ENCODE measurements at places on chromosomes 2 and 18. TPM values are rescaled to one million over a fixed set of nuclear protein-coding genes. Genes with fewer than 3 reads are reported as not detected.
A peak's percentile ranks its signal among the peaks of the same experiment; 100 is the strongest.

DNA sequence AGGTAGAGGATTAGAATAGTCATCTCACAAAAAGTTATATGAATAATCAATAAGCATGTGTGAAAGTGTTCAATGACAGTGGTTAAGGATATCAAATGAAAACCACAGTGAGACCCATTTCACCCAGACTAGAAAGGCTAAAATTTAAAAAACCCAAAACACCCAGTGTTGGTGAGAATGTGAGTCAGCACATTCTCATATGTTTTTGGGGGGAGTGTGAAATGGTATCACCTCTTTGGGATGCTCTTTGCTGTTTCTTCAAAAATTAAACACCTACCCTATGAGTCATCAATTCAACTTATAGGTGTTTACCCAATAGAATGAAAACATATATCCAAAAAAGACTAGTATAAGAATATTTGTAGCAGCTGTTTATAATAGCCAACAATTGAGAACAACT lies 69.8 kb downstream of the MAP3K20 start:
- no peaks in the 10 kb centered on the region for H3K27me3 ChIP-seq
- no peak overlapping the region for H3K4me3 ChIP-seq
- H3K4me1 ChIP-seq = no peaks in the 10 kb centered on the region
- H3K36me3 ChIP-seq = no peaks in the 10 kb centered on the region
- no peak for DNase-seq
- no peak overlapping the region for H3K27ac ChIP-seq

DNA sequence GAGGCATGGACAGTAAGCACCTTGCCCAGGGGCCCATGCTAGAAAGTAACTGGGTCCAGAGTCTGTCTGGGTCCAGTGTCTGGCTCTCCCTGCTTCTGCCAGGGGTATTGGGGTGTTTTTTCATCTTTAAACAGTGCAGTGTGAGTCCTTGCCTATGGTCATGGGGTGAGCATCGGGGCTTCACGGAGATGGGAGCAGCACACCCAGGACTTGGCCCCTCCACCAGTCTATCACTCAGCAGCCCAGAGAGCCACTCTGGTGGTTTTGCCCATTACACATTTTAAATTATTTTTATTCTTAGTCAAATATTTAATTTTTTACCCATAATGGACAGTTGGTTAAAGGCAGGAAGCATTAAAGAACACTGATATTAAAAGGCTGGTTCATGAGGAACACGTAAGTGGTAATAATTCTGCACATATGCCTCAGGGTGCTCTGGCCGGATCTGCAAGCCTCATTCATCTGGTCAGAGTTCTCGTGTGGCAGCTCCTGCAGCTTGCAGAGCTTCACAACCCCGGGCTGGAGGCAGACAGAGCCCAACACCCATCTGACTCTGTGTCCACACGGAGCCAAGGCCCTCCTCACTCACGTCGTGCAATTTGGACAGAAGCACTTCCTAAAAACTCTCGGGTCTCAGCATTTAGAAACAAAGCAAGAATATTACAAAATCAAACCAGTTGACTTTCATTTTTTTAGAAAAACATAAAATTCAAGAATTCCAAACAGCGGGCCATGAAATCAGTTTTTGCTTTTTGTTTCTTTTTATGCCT lies 204.1 kb downstream of the CTIF start:
- no peaks in the 10 kb centered on the region for H3K27me3 ChIP-seq
- H3K27ac ChIP-seq = no peak overlapping the region
- no peaks in the 10 kb centered on the region for H3K4me1 ChIP-seq
- H3K4me3 ChIP-seq = no peak overlapping the region
- no peak for DNase-seq
- no peaks in the 10 kb centered on the region for H3K36me3 ChIP-seq

- no peak overlapping the region for H3K27ac ChIP-seq
- H3K27me3 ChIP-seq = peaks cover 4% of the 10 kb centered on the region
- H3K4me3 ChIP-seq = no peak overlapping the region
Observed at GRCh38 chr2:218832520-218832919, 917 bp upstream of the PRKAG3 start.

GRCh38 chr2:18559531-18560030 lies 872 bp downstream of the RDH14 start:
- peak; percentile 3 for DNase-seq
- H3K4me3 ChIP-seq = peak overlapping the region; percentile 80
- H3K4me1 ChIP-seq = peaks cover 31% of the 10 kb centered on the region
- no peaks in the 10 kb centered on the region for H3K36me3 ChIP-seq
- peak overlapping the region; percentile 84 for H3K27ac ChIP-seq
- H3K27me3 ChIP-seq = no peaks in the 10 kb centered on the region

- H3K4me3 ChIP-seq = no peak overlapping the region
- no peaks in the 10 kb centered on the region for H3K4me1 ChIP-seq
- DNase-seq = no peak
- H3K36me3 ChIP-seq = no peaks in the 10 kb centered on the region
- no peak overlapping the region for H3K27ac ChIP-seq
Observed at GRCh38 chr18:50128506-50129271, 66.3 kb downstream of the MYO5B start.

DNA sequence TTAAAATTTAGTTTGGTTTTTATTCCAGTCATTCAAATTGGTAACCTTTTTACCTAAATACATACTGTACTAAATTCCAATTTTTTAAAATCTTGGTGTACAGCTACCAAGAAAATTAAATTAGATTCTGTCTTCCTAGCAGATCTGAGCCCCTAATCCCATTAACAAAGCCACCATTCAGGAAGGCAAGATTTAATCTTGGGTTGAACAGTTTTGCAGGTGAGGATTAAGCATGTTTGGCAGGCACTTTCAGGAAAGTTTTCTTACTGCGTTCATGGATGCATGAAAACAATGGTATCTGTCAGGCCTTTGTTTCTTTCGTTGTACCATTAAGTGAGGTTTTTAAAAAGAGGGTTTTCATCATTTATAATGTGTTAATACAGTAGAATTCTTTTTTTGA lies 32.8 kb downstream of the ITPRID2 start:
- H3K27ac ChIP-seq = no peak overlapping the region
- no peaks in the 10 kb centered on the region for H3K36me3 ChIP-seq
- DNase-seq = no peak
- H3K4me1 ChIP-seq = no peaks in the 10 kb centered on the region

DNA sequence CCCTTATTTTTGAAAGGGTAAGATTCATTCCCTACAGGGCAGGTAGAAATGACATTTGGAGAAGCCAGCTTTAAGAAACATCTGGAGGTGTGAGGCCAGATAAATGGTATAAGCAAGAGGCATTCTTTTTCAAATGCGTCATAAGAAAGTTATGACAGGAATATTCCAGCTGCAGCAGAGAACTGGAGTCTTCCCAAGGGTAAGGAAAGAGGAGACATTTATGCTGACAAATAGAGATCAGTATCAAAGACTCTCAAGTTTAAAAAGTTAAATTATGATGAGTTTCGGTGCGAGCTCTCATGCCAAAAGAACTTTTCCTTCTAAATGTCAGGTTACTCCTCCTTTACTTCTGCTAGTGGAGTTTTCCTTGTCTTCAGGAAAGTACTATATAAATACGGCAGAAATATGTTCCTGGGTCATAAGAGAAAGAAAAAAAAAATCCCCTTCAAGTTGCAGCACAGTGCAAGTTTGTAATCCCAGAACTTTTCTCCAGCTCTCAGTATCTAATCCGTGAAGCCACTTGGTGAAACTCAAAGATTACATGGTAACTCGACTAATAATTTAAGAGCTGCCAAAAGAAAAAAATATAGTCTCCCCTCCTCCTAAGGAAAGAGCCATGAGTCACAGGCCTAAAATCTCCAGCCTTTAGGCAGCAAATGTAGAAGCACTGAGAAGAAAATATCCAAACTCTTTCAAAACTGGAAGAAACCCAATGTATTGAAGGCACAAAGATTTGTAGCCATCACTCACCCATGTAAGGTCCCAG lies 428.1 kb downstream of the MEIS1 start:
- H3K27ac ChIP-seq = no peak overlapping the region
- no peak overlapping the region for H3K4me3 ChIP-seq
- no peaks in the 10 kb centered on the region for H3K27me3 ChIP-seq
- H3K4me1 ChIP-seq = no peaks in the 10 kb centered on the region
- no peaks in the 10 kb centered on the region for H3K36me3 ChIP-seq
- no peak for DNase-seq

DNA sequence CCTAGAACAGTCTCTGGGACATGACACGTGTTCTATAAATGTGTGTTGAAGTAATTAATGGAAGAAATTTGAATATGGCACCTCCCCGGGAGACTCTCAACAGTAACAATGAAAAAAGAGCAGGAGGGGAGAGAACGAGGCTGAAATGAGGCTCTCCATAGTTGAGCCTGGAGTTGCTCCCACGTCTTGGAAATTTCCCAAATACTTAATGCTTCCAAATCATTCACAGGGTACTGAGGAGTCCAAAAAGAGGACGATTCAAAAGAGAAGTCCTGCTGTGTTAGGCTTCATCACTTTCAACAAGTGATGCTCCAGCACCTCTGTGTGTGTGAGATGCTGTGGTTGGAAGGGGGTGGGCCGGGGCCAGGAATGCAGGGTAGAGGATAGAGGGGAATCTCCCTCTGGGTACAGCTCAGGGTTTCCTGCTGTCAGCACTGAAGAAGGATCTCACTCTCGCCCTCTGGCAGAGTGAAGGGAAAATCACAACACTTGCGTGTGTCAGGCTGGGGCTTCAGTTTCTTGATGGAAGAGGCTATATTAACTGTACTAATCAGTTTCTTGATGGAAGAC lies 18.1 kb upstream of the ZNF407 start:
- H3K36me3 ChIP-seq = no peaks in the 10 kb centered on the region
- H3K4me1 ChIP-seq = no peaks in the 10 kb centered on the region
- no peak for DNase-seq
- H3K27me3 ChIP-seq = peaks cover 13% of the 10 kb centered on the region
- H3K27ac ChIP-seq = no peak overlapping the region

- no peak overlapping the region for H3K4me3 ChIP-seq
- H3K36me3 ChIP-seq = no peaks in the 10 kb centered on the region
- no peak overlapping the region for H3K27ac ChIP-seq
- no peaks in the 10 kb centered on the region for H3K4me1 ChIP-seq
Observed at GRCh38 chr2:240911641-240912265, 5.6 kb downstream of the CROCC2 start.

DNA sequence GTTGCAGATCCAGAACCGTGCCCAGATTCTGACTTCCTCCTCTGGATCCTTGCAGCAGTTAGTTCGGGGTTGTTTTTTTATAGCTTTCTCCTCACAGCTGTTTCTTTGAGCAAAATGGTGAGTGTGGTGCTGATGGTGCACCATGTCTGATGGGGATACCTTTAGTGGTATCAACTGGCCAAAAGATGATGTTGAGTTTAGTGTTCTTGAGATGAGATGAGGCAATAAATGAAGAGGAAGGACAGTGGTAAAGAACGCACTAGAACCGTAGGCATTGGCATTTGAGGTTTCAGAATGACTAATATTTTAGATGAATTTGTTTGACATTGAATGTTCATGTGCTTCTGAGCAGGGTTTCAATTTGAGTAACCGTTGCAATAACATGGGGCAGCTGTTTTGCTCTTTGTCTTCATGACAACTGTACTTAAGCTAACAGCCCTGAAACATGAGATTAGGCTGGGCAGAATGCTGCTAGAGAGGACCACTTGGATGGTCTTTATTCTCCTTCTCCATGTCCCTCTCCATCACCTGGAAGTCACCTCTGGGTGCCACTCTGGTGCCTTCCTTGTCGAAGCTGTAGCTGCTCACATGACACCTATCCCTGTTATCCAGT lies 3.9 kb downstream of the CTLA4 start:
- DNase-seq = no peak
- H3K36me3 ChIP-seq = no peaks in the 10 kb centered on the region
- H3K27ac ChIP-seq = no peak overlapping the region
- H3K27me3 ChIP-seq = no peaks in the 10 kb centered on the region

GRCh38 chr2:43332653-43333052 lies 106.2 kb upstream of the ZFP36L2 start:
- no peaks in the 10 kb centered on the region for H3K27me3 ChIP-seq
- no peaks in the 10 kb centered on the region for H3K36me3 ChIP-seq
- no peak overlapping the region for H3K4me3 ChIP-seq
- no peaks in the 10 kb centered on the region for H3K4me1 ChIP-seq
- H3K27ac ChIP-seq = no peak overlapping the region

DNA sequence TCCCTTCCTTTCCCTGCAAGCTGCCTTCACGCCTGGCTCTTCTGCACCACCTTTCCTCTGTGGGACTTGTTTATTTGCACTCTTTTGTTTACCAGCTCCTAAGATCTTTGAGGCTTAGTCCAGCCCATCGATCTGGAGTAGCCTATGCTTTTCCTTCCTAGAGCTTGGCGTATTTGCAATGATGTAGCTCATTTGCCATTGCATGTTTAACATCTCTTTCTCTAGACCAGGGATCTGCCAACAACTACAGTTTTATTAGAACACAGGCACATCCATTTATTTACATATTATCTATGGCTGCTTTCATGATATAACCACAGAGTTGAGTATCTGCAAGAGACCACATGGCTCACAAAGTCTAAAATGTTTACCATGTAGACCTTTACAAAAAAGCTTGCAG lies 150.4 kb downstream of the RAPGEF4 start:
- H3K4me1 ChIP-seq = no peaks in the 10 kb centered on the region
- no peaks in the 10 kb centered on the region for H3K27me3 ChIP-seq
- H3K4me3 ChIP-seq = no peak overlapping the region
- H3K27ac ChIP-seq = no peak overlapping the region
- H3K36me3 ChIP-seq = no peaks in the 10 kb centered on the region

Gene IFT172
- total RNA-seq = 12.0 TPM

Gene UGT1A5
- not detected for total RNA-seq

Gene ALPI
- not detected for total RNA-seq

Gene GAREM1
- not detected for total RNA-seq
